ENCODE measurements at places on chromosomes 2 and 18. TPM values are rescaled to one million over a fixed set of nuclear protein-coding genes. Genes with fewer than 3 reads are reported as not detected.

CHRNG gene
- polyA plus RNA-seq = 0.26 TPM

SIX3 gene
- polyA plus RNA-seq = 0.20 TPM

IL36RN gene
- polyA plus RNA-seq = not detected

DNA sequence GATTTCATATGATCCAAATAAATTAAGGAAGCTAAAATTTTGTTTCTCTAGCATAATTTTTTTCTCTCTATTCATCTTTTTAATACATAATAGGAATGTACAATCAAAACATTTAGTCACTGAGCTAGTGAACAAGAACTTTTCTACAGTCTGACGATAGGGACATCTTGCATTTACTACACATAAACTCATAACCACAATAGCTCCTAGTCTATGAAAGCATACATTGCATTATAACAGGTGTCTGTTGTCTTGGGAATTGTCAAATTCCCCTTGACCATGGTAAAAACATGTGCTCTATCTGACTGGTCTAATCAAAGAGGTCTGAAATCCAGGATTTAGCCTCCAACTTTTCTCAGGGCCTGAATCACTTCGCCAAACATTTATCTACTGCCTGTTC is 144.8 kb downstream of the FAM124B start:
- H3K4me3 ChIP-seq = no peak overlapping the region
- H3K27ac ChIP-seq = no peak overlapping the region
- DNase-seq = no peak
- H3K4me1 ChIP-seq = peaks cover 25% of the 10 kb centered on the region
- no peaks in the 10 kb centered on the region for H3K36me3 ChIP-seq

DNA sequence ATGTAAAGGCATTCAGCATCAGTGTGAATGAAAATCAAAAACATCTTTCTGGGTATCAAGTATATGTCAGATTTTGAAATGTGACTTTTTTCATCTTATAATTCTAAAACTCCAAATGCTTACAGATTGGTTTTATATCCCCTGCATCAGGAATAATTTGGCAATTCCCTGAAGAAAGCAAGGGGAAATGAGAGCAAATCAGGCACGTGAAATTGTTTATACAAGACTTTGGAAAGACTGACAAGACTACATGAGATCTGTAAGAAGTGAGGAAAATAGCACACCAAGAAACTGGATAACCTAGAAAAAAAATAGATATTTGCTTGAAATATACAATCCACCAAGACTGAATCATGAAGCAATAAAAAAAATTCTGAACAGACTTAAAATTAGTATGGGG is 13.8 kb downstream of the COL6A3 start:
- no peak overlapping the region for H3K27ac ChIP-seq
- no peaks in the 10 kb centered on the region for H3K27me3 ChIP-seq
- no peak overlapping the region for H3K4me3 ChIP-seq
- no peaks in the 10 kb centered on the region for H3K36me3 ChIP-seq

DNA sequence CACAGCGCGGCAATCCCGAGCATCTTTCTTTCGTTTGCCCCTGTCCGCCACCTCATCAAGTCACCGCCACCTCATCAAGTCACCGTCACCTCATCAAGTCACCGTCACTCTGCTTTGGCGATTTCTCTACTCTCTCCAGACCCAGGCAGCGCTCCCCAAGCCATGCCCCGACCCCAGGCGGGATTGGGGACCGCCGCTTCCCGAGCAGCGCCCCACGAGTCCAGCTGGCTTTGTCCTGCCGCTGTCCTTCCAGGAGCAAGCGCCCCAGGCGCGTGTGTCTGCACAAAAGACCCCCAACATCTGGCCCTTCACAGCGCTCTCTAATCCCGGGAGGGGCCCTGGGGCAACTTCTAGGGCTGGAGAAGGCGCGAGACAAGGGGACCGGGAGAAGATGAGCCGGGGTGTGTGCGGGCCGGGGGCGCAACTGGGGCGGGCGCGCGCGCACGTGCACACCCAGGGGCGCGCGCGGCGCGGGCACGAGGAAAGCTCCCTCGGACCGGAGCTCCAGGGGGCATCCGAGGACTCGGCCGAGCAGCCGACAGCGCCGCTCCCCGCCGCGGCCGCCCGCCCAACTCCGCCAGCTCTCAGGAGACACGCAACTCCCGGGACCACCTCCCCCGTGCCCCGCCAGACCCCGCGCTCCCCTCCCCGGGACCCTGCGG is 633 bp upstream of the RNF152 start:
- no peaks in the 10 kb centered on the region for H3K36me3 ChIP-seq
- H3K27me3 ChIP-seq = no peaks in the 10 kb centered on the region
- DNase-seq = peak; percentile 69

GRCh38 chr2:123692121-123692520 is 333.0 kb upstream of the CNTNAP5 start:
- H3K4me1 ChIP-seq = no peaks in the 10 kb centered on the region
- H3K27ac ChIP-seq = no peak overlapping the region
- no peak overlapping the region for H3K4me3 ChIP-seq
- H3K27me3 ChIP-seq = no peaks in the 10 kb centered on the region
- DNase-seq = no peak

DNA sequence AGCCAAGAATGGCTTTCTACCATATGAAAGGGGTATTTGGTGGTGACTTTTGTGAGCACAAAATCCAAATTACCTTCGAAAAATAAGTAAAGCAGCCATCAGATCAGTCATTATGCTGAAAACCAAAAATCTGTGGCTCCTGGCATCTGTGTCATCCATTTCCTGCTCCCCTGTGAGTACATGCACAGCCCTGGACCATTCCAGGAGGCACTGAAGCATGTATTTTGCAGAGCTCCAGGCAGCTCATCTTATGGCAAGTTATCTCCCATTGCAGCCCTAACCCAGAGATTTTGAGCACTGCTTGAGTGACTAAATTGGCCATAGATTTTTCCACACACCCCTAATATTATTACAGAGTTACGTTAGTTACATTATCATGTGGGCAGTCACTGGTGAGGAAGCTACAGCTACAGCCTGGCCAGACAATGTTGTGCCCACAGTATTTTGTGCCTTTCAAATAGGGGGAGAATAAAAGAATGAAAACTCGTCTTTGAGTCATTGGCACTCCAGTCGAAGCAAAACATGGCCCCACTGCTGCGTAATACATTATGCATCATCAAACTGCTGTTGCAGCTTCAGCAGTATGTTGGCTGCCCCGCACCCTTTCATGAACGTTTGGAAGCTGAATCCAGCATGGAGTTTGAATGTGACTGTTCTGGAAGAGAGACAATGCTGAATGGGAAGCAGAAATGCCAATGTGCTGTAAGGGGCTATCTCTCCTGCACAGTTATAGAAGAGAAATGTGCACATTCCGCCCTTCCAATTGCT is 702.2 kb downstream of the RNF144A start:
- no peaks in the 10 kb centered on the region for H3K27me3 ChIP-seq
- DNase-seq = no peak
- H3K4me3 ChIP-seq = no peak overlapping the region
- H3K36me3 ChIP-seq = no peaks in the 10 kb centered on the region

- DNase-seq = peak; percentile 49
- no peaks in the 10 kb centered on the region for H3K27me3 ChIP-seq
- H3K4me1 ChIP-seq = no peaks in the 10 kb centered on the region
- peak within 1 kb of the TSS; percentile 39 for H3K4me3 ChIP-seq
Measured at GRCh38 chr2:130755256-130756052, at the start of gene AMER3. Gene AMER3, plus strand, starts transcription at chr2:130755540. Its CDS starts 6,533 bp downstream, at chr2:130762073.
